ENCODE measurements at places on chromosomes 11 and 22. TPM values are rescaled to one million over a fixed set of nuclear protein-coding genes. Genes with fewer than 3 reads are reported as not detected.

ARHGAP42 gene
- not detected for polyA plus RNA-seq

LGALS1 gene
- 321 TPM for polyA plus RNA-seq

CDKN1C gene
- polyA plus RNA-seq = 1.2 TPM

LRRC55 gene
- polyA plus RNA-seq = not detected

PAMR1 gene
- not detected for polyA plus RNA-seq

GGT5 gene
- not detected for polyA plus RNA-seq

DNA sequence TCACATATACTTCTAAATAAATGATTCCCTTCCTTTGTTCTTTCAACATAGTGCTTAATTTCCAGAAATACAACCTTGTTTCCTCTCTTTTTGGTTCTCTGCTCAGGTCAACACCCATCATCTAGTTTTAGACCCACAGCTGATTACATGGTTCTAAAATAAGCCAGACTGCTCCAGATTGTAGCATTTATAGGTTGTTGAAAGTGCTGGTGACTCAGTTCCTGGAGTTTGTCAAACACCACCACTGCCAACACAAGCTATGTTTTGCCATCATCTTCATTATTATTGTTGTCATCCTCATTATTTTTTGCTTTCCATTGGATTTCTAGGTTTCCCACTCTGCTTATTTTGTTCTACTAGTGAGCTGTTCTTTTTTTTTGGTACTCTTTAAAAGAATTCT lies 22.3 kb upstream of the MMP20 start:
- no peaks in the 10 kb centered on the region for H3K4me1 ChIP-seq
- peaks cover 3% of the 10 kb centered on the region for H3K27me3 ChIP-seq
- H3K4me3 ChIP-seq = no peak overlapping the region
- DNase-seq = no peak

DNA sequence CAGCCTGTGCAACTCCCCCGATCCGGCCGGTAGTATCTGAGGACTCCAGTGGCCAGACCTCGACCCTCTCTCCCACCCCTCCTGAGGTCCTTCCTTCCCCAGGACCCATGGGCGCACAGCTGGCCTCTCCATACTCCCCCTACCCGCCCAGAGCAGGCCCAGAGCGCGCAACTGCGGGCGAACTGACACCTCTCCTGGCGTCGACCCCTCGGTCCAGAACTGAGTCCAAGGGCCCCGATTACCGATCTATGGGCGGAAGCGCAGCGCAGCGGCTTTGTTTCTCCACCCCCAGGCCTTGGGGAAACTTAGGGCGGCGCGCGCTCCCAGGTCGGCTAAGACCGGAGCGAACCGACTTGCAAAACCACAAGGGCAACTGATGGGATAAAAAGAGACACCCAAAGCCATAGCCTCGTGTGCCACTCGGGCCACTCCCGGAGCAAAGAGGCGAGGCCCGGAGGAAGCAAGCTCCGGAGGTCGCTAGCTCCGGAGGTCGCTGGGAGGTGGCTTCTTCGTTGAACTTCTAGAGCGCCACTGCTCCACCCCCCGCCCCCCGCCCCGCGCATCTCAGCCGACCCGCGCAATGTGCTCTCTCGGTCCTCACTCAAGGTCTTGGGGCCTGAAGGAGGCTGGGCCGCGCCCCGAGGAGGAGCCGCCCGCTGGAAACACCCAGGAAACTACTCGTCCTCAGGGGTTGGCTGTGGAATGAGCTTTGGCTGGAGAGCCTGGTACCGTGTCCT lies 9.8 kb upstream of the ALX4 start:
- no peak for DNase-seq
- H3K4me3 ChIP-seq = no peak overlapping the region
- H3K36me3 ChIP-seq = no peaks in the 10 kb centered on the region
- peaks cover 56% of the 10 kb centered on the region for H3K27me3 ChIP-seq
- no peak overlapping the region for H3K27ac ChIP-seq

GRCh38 chr11:83922318-83922717 lies 636.2 kb upstream of the CCDC90B start:
- H3K4me1 ChIP-seq = no peaks in the 10 kb centered on the region
- no peaks in the 10 kb centered on the region for H3K36me3 ChIP-seq
- no peaks in the 10 kb centered on the region for H3K27me3 ChIP-seq

DNA sequence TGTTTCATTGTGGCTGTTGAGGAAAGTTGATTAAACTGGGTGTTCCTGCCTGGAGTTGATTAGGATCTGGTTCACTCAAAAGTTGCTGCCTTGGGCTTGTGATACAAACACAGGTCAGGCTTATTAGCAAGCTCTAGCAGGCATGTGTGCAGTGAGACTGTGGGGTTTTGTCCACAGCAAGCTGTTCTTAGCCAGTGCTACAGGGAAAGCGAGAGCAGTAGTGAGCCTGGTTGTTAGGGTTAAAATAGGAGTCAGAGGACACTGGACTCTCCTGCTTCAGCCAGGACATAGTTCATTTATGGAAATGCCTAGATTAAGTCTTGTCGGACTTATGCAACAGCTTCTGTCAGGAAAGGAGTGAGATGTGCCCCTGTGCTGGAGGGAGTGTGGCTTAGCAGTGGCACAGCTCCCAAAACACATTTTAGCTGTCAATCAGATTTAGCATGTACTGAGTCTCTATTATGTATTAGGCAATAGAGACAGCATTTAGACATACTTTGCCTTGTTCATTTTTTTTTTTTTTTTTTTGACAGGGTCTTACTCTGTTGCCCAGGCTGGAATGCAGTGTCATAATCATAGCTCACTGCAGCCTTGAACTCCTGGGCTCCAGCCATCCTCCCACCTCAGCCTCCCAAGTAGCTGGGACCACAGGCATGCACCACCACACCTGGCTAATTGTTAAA lies 8.7 kb downstream of the SNRPD3 start:
- H3K27ac ChIP-seq = no peak overlapping the region
- no peak overlapping the region for H3K4me3 ChIP-seq
- H3K27me3 ChIP-seq = no peaks in the 10 kb centered on the region
- H3K4me1 ChIP-seq = peaks cover 16% of the 10 kb centered on the region
- DNase-seq = no peak

GRCh38 chr11:36620246-36620645 lies 22.2 kb upstream of the RAG2 start:
- no peak for DNase-seq
- H3K27me3 ChIP-seq = no peaks in the 10 kb centered on the region
- no peaks in the 10 kb centered on the region for H3K4me1 ChIP-seq
- no peak overlapping the region for H3K4me3 ChIP-seq

DNA sequence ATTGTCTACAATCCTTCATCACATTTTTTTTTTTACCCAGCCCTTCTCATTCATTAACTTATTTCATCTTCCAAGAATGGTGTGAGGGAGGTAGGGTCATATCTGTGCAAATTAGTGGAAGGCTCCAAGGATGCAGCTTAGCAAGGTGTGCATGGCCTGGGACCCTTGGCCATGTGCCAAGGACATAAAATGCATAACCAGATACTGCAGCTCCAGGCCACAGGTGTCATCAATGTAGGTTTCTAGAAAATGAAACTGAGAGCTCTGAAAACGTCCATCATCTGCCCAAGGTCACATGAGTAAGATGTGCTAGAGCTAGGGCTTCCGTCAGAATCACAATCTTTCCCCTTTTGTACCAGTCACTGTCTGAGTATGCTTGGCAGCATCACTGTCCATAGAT lies 29.8 kb downstream of the ANKK1 start:
- H3K36me3 ChIP-seq = no peaks in the 10 kb centered on the region
- H3K4me3 ChIP-seq = no peak overlapping the region
- H3K27me3 ChIP-seq = no peaks in the 10 kb centered on the region
- DNase-seq = no peak
- H3K4me1 ChIP-seq = no peaks in the 10 kb centered on the region

- no peak overlapping the region for H3K27ac ChIP-seq
- H3K4me3 ChIP-seq = no peak overlapping the region
- H3K4me1 ChIP-seq = no peaks in the 10 kb centered on the region
- H3K27me3 ChIP-seq = no peaks in the 10 kb centered on the region
- no peaks in the 10 kb centered on the region for H3K36me3 ChIP-seq
These were observed 22.3 kb downstream of the UPB1 start for GRCh38 chr22:24517446-24517845.

DNA sequence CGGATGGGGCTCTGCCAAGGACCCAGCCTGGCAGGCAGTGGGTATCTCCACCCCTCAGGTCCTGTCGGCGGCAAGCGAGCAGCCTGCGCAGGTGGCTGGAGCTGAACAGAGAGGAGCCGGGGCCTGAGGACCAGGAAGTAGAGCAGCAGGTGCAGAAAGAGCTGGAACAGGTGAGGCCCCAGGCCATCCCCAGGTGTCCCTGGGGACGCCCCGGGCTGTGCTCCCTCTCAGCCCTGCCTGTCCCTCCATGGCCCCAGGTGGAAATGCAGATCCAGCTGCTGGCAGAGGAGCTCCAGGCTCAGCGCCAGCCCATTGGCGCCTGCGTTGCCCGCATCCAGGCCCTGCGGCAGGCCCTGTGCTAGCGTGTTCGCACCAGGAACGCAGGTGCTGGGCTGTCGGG lies 44.0 kb downstream of the PISD start:
- H3K27me3 ChIP-seq = no peaks in the 10 kb centered on the region
- no peak for DNase-seq
- H3K36me3 ChIP-seq = peaks cover 39% of the 10 kb centered on the region
- no peaks in the 10 kb centered on the region for H3K4me1 ChIP-seq
- no peak overlapping the region for H3K27ac ChIP-seq

GRCh38 chr22:22479999-22480532 lies 28.5 kb downstream of the ZNF280B start:
- no peaks in the 10 kb centered on the region for H3K36me3 ChIP-seq
- H3K4me3 ChIP-seq = no peak overlapping the region
- H3K4me1 ChIP-seq = no peaks in the 10 kb centered on the region
- H3K27ac ChIP-seq = no peak overlapping the region

DNA sequence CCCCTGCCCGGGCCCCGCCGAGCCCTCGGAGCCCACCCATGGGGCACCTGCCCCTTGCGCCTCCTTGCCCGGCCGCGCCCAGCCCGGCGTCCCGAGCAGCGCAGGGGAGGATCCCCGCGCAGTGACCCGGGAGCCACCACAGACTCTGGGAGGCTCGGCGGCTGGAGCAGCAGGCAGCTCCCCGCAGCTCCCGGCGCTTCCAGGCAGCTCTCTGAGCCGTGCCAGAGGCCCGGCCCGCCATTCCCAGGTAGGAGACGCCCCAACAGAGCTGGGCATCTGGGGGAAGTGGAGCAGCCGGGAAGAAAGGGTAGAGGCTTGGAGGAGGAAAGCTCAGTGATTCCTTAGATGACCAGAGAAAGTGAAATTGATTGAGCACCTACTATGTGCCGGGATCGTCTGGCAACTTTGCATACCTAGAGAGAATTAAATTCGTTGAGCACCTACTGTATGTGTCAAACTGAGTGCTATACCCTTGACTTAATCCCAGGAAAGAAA lies 670 bp downstream of the RASD2 start:
- no peak overlapping the region for H3K27ac ChIP-seq
- peaks cover 16% of the 10 kb centered on the region for H3K27me3 ChIP-seq
- DNase-seq = no peak
- peaks cover 18% of the 10 kb centered on the region for H3K4me1 ChIP-seq

- no peak overlapping the region for H3K4me3 ChIP-seq
- H3K36me3 ChIP-seq = no peaks in the 10 kb centered on the region
- H3K27me3 ChIP-seq = peaks cover 53% of the 10 kb centered on the region
- no peaks in the 10 kb centered on the region for H3K4me1 ChIP-seq
These were observed 107.3 kb upstream of the HSD17B12 start for GRCh38 chr11:43573233-43573632.

GRCh38 chr22:37802310-37803194 lies 5.2 kb upstream of the GCAT start:
- H3K4me3 ChIP-seq = peak overlapping the region; percentile 19
- H3K27me3 ChIP-seq = peaks cover 10% of the 10 kb centered on the region
- peaks cover 37% of the 10 kb centered on the region for H3K4me1 ChIP-seq
- no peaks in the 10 kb centered on the region for H3K36me3 ChIP-seq

- no peaks in the 10 kb centered on the region for H3K27me3 ChIP-seq
- no peak overlapping the region for H3K4me3 ChIP-seq
- no peak for DNase-seq
- no peak overlapping the region for H3K27ac ChIP-seq
- H3K4me1 ChIP-seq = peaks cover 84% of the 10 kb centered on the region
- H3K36me3 ChIP-seq = peaks cover 25% of the 10 kb centered on the region
These were observed 8.8 kb downstream of the DGCR2 start for GRCh38 chr22:19113429-19113828.

- no peak overlapping the region for H3K4me3 ChIP-seq
- peaks cover 12% of the 10 kb centered on the region for H3K4me1 ChIP-seq
- no peaks in the 10 kb centered on the region for H3K27me3 ChIP-seq
- H3K27ac ChIP-seq = no peak overlapping the region
- H3K36me3 ChIP-seq = no peaks in the 10 kb centered on the region
These were observed 11.1 kb upstream of the CSF2RB start for GRCh38 chr22:36902143-36902926.

- H3K27me3 ChIP-seq = no peaks in the 10 kb centered on the region
- no peak overlapping the region for H3K27ac ChIP-seq
- no peaks in the 10 kb centered on the region for H3K36me3 ChIP-seq
- no peaks in the 10 kb centered on the region for H3K4me1 ChIP-seq
These were observed 1014.1 kb downstream of the LRRC4C start for GRCh38 chr11:40445391-40445790.

GRCh38 chr11:11608783-11609232 lies 13.0 kb downstream of the GALNT18 start:
- no peaks in the 10 kb centered on the region for H3K4me1 ChIP-seq
- peaks cover 7% of the 10 kb centered on the region for H3K27me3 ChIP-seq
- no peaks in the 10 kb centered on the region for H3K36me3 ChIP-seq
- DNase-seq = no peak
- no peak overlapping the region for H3K4me3 ChIP-seq
- no peak overlapping the region for H3K27ac ChIP-seq

GRCh38 chr22:27761665-27762064 lies 39.9 kb downstream of the MN1 start:
- no peak overlapping the region for H3K4me3 ChIP-seq
- H3K27me3 ChIP-seq = no peaks in the 10 kb centered on the region
- no peak overlapping the region for H3K27ac ChIP-seq
- no peaks in the 10 kb centered on the region for H3K36me3 ChIP-seq
- DNase-seq = no peak

- no peak overlapping the region for H3K27ac ChIP-seq
- H3K4me3 ChIP-seq = no peak overlapping the region
These were observed 62.2 kb downstream of the MICAL2 start for GRCh38 chr11:12172493-12173013.

- H3K36me3 ChIP-seq = no peaks in the 10 kb centered on the region
- peaks cover 38% of the 10 kb centered on the region for H3K27me3 ChIP-seq
- peaks cover 20% of the 10 kb centered on the region for H3K4me1 ChIP-seq
- peak; percentile 44 for DNase-seq
- no peak overlapping the region for H3K27ac ChIP-seq
These were observed 27.8 kb upstream of the ROBO3 start for GRCh38 chr11:124837491-124837856.

- H3K4me1 ChIP-seq = no peaks in the 10 kb centered on the region
- no peak overlapping the region for H3K27ac ChIP-seq
- no peak for DNase-seq
- no peaks in the 10 kb centered on the region for H3K36me3 ChIP-seq
- H3K4me3 ChIP-seq = no peak overlapping the region
- H3K27me3 ChIP-seq = no peaks in the 10 kb centered on the region
These were observed 132.4 kb upstream of the ZC3H12C start for GRCh38 chr11:109960831-109961230.

DNA sequence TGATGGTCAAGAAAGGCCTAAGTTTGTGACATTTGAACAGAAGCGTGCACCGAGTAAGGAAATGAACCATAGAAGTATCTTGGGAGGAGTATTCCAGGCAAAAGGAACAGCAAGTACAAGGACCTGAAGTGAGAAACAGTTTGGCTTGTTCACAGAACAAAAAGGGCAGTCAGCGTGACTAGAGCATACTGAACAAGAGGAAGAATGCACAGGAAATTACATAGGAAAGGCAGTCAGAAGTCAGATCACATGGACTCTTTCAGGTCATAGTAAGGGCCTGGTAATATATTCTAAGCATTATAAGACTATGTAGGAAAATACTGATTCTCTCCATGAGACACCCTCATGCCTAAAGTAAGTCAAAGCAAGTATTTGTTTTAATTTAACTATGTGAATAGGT lies 52.3 kb upstream of the GAB2 start:
- H3K4me1 ChIP-seq = peaks cover 13% of the 10 kb centered on the region
- H3K27ac ChIP-seq = no peak overlapping the region
- peaks cover 3% of the 10 kb centered on the region for H3K36me3 ChIP-seq
- no peak for DNase-seq
